HTR-8/SVneo (cell line): ENCODE measurements at places on chromosomes 1 and 21.
A peak's percentile ranks its signal among the peaks of the same experiment; 100 is the strongest.

GRCh38 chr1:117540532-117540931 is 65.3 kb upstream of the TENT5C start:
- DNase-seq: no peak

- no peak for DNase-seq
Measured at GRCh38 chr1:203169770-203170520, 5.7 kb downstream of the MYBPH start.

DNA sequence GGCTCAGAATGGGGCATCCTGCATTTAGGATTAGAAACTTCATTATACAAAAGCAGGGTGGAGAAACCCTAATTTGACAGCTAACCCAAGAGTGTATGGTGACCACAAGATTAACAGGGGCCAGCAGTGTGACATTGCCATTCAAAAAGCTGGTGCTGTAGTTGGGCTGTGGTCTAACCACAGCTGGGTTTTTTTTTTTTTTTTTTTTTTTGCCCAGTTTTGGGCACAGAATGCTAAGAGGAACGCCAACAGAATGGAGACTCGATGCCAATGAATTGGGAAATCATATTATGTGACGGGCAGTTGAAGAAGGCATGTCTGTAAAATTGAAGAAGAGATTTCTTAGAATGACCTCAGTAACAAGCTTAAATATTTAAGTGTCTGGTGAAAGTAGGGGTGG is 58.4 kb downstream of the NFIA start:
- no peak for DNase-seq

GRCh38 chr1:29176576-29176975 is 5.1 kb downstream of the SRSF4 start:
- no peak for DNase-seq

GRCh38 chr1:65378247-65378946 is 42.1 kb upstream of the LEPR start:
- DNase-seq: no peak

GRCh38 chr1:60935599-60936110 is 146.7 kb upstream of the NFIA start:
- no peak for DNase-seq

DNA sequence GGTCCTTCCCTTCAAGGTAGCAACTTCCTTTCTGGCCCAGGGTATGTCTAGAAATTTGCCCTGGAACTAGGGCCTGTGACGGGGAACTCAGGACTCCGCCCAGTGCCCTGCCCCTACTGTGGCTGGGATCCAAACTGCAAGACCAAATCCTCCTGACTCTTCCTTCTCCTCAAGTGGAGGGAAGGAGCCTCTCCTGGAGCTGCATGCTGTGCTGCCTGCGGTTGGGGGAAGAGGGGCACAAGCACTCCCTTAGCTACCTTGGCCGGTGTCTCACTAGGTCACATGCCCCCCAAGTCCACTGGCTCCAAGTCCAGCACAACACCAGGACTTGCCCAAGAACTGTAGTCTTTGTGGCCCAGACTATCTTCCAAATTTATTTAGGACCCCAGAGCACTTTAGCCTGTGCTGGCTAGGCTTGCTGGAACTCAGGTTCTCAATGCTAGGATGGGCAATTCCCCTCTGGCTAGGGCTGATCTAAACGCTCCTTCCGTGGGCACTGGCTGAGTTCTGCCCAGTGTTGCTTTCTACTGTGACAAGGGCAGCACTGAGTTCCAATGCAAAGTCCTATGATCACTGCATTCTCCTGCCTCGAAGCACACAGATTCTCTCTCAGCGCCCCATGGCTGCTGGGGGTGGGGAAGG is 12.2 kb downstream of the ADSS2 start:
- no peak for DNase-seq

- DNase-seq: no peak
Measured at GRCh38 chr1:101217148-101217547, 19.7 kb upstream of the S1PR1 start.

DNA sequence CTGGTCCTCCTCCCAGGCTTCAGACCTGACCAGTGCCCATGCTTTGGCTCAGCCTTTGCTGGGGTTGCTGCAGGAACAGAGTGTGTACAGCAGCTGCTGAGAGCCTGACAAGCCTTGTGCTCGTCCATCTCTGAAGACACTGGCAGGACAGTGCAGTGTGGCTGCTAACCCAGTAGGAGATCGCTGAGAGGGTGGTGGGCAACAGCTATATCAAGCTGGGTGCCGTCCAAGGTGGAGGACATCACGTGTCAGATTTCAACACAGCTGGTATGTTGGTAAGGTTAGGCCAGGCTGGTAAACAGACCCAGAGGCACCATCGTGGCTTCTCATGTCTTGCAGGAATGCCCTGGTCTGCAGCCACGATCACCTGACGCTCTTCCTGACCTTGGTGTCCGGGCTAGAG is 17.9 kb upstream of the SLC25A34 start:
- no peak for DNase-seq

- DNase-seq: peak; percentile 88
Measured at GRCh38 chr21:45292399-45293219, 4.9 kb upstream of the POFUT2 start.

- DNase-seq: peak; percentile 69
Measured at GRCh38 chr1:172449585-172450523, 6.0 kb upstream of the PIGC start.

- DNase-seq: no peak
Measured at GRCh38 chr1:19423130-19423529, 62.2 kb downstream of the CAPZB start.

- DNase-seq: no peak
Measured at GRCh38 chr21:44378646-44379514, 25.5 kb downstream of the TRPM2 start.

DNA sequence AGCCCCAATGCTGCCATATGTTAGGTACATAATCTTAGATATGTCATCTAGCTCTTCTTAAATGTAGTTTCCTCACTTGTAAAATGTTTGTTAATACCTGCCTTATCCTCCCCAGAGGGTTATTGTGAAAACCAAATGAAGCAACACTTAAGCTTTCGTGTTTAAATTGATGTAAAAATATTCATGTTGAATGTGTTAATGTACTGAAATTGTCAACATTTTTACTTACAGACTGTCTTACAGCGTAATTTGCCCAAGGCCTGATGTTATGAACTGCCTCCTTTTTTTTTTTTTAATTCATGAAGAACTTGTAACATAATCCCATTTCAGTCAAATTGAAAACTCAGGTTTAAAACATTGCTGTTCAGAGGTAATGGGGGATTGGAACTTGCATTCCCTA is 25.6 kb upstream of the ENAH start:
- DNase-seq: no peak
